CD8-positive, alpha-beta T cell (primary cell): ENCODE measurements at places on chromosomes 6 and 20.

DNA sequence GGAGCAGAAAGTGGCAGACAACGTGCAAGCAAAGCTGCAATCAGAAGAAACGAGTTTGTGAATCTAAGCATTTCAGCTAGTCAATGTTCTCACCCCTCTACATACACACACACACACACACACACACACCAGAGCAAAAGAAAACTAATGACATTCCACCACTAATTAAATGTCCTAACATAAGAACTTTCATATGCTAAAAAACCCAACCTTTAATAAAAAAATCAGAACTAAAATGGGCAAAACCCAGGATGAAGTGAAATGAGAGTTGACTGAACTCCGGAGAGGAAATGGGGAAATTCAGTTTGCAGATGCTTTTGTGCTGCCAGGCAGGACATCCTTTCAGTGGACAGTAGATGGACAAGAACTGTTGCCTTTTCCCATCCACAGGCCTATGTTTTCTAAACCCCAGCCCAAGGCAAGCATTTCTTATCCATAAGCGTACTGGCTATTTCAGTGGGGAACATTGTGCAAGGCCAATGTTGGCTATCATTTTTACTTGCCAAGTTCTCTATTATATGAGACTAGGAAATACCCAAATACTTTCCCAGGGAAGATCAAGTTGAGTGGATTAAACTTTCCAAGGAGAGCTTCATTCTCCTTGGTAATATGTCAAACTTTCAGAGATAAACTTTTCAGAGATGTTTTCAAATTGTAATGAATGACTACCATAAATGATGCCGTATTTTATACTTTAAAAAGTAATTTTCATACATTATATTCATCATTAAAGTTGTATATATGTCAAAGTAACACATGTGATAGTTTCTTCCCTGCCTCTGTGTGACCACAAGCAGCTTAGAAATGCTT is 27.3 kb downstream of the RIN2 start:
- no peak for DNase-seq

- DNase-seq, result no peak
Observed at GRCh38 chr6:53469163-53469562, 75.7 kb downstream of the GCLC start.

DNA sequence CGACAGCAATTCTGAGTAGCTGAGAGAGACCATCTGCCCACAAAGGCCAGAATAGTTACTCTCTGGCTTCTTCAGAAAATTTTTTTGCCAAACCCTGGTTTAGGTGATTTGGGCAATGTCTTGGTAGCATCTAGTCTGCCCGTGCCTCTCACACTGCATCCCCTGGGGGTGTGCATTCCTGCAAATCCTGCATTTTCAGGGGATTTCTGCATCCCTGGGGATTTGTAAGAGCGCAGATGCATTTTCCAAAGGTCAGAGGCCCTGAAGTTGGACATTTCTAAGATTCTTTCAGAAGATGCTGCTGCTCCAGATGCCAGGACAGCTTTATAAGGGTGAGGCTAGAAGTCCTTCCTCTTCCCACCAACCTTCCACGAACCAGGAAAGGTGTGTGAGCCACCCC is 4.0 kb downstream of the CST9 start:
- DNase-seq, result no peak

DNA sequence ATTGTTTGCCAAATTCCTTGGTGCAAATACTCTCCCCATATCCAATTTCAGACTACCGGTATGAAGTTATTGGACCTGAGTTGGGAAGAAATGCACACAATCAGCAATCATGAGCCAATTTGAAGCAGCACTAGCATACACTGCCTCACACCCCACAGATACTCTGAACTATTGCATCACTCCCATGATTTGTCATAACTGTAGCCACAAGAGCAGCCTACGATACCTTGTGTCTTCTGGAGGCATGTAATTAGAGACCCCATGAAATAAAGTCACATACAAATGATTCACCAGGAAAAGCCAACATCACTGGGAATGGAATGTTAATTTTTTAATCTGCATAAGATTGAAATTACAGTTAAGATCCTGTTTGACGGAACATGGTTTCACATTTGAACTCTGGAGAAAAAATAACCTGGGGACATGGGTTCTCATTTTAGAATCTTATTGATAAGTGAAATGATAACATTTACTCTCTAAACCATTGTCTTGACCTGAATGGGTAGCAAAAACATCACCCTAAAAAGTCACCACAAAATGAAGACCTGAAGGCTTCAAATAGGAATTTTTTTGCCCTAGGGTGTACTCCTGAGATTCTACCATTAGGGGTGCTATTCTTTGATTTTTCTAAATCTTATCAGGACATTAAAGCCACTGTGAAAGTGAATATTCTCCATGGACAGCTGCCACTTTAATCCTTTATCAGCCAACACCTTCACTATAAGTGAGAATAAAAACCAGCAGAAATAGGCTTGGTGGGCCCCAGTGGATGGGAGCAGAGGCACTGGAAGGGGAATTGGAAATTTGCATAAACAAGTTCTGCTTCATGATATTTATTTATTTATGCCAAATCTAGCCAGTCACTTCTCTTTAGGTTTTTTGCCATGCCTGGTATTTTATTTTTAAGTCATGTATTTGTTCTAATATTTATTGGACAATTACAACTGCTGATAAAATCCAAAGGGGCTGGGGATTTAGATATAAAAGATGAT is 34.5 kb upstream of the HBS1L start:
- DNase-seq, result peak; percentile 22

- DNase-seq, result no peak
Observed at GRCh38 chr20:33506576-33506975, 16.7 kb downstream of the CBFA2T2 start.

DNA sequence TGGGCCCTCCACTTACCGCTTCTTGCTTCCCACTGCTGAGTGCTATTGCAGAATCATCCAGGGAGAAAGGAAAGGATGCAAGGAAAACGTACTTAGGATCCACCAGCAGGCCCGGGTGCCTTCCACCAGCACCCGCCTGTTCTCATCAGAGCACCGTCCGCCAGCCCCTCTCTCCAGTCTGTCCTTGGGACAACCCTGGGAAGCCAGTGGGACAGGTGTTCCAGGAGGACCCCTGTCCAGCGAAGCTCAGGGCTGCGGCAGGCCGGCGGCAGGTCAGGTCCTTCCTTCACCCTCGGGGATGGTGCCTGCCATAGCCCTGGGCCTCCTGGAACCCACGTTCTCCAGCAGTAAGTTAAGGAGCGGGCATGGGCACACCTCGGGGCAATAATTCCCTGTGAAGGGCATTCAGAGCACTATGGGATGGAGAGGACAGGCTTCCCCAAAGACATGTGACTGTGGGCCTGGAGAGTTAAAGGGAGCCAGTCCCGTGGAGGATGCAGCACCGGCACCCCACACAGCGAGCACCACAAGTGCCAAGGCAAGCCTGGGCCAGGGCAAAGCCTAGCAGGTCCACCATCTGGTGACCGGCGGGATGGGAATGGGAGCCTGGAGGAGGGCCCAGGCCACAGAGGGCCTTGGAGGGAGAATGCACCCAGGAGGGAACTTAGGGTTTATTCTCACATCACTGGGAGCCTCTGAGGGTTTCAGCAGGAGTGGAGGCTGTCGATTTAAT is 396.7 kb downstream of the TAF4 start:
- no peak for DNase-seq

DNA sequence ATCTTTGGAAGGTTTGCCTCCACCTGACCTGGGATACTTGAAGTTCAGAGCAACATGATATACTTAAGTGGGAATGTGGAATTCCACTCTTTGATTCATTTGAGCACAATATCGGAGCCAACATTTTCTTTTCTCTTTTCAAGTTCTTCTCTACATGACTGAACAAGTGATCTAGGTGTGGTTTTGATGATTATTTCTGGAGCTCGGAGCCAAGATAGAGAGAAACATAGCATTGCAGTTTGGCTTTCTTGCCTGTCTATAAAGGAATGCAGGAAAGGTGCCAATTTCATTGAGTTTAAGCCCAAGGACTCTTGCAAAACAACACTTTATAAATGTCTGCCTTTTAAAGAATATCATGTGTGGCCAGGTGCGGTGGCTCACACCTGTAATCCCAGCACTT is 124.2 kb upstream of the FAM83B start:
- DNase-seq, result no peak

- DNase-seq, result no peak
Observed at GRCh38 chr6:50952092-50952907, 133.6 kb downstream of the TFAP2B start.

GRCh38 chr6:137647762-137648447 is 153.7 kb upstream of the OLIG3 start:
- no peak for DNase-seq

GRCh38 chr20:9999645-10000044 is 35.1 kb upstream of the ANKEF1 start:
- DNase-seq, result no peak

GRCh38 chr20:7696311-7696710 is 243.9 kb downstream of the HAO1 start:
- DNase-seq, result no peak

- no peak for DNase-seq
Observed at GRCh38 chr6:97450087-97450486, 167.1 kb upstream of the MMS22L start.

GRCh38 chr6:150028799-150029198 is 3.5 kb upstream of the RAET1L start:
- no peak for DNase-seq

- DNase-seq, result no peak
Observed at GRCh38 chr6:60952500-60952899, 1333.5 kb downstream of the KHDRBS2 start.

GRCh38 chr20:37317994-37318640 is 27.8 kb upstream of the SRC start:
- no peak for DNase-seq

GRCh38 chr20:33481431-33481941 is 8.4 kb upstream of the CBFA2T2 start:
- DNase-seq, result no peak

DNA sequence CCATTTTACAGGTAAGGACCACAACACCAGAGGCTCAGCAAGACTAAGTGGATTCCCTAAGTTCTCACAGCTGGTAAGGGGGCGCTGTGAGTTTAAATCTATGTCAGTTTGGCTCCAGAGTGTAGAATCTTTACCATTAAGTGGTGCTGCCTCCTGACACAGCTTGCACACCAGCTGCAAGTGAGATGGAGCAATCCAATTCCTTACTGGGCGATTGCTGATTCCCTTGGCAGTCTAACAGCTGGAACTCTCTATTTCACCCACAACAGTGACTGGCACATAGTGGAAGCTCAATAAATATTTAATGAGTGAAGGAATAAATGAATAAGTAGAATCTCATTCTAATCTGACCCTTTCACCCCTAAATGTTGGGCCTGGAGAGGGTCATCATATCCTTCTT is 176.7 kb downstream of the CLIC5 start:
- no peak for DNase-seq

- DNase-seq, result no peak
Observed at GRCh38 chr20:21656308-21657067, 49.0 kb upstream of the PAX1 start.

GRCh38 chr6:161079566-161080262 is 88.1 kb downstream of the MAP3K4 start:
- DNase-seq, result no peak

GRCh38 chr6:25169553-25169952 is 109.6 kb upstream of the CARMIL1 start:
- no peak for DNase-seq

DNA sequence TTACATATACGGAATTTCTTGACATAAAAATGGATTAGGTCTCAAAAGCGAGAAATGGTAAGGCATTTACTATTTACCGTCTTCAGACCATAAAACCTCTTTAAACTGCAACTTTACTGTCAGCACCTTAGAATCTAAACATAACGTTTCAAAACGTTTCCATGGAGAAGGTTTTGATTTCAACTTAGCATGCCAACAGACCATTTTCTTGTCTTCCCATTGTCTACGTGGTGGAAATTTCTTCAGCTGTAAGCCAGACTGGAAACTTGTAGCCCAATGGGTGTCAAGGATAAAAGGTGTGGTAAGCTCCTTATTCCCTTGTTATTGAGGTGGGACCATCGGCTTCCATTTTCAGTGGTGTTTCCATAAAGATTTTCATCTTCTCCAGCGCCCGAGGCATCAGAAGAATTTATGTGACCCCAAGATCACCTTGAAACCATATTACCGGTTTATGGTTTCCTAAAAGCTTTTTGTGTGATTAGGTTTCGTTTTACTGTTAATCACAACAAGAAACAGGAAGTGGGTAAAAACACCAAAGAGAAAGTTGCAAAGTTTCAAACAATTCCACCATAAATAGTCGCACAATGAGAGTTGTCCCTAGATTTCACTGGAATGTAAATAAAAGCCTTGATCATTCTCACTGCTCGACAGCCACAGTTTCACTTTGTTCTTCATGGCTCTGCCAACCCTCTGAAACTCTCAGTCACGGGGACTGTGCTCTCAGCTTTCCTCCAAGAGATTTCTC is 63.0 kb upstream of the CD2AP start:
- DNase-seq, result peak; percentile 24

GRCh38 chr20:37377346-37378081 is 31.6 kb downstream of the SRC start:
- no peak for DNase-seq

- no peak for DNase-seq
Observed at GRCh38 chr6:158313989-158314388, 1.7 kb downstream of the TULP4 start.

GRCh38 chr20:35039146-35039545 is 53.5 kb downstream of the TRPC4AP start:
- DNase-seq, result no peak

- DNase-seq, result no peak
Observed at GRCh38 chr20:43766385-43766784, 39.6 kb upstream of the GTSF1L start.

GRCh38 chr20:62795023-62795761 is 1.1 kb upstream of the MRGBP start:
- peak; percentile 63 for DNase-seq

DNA sequence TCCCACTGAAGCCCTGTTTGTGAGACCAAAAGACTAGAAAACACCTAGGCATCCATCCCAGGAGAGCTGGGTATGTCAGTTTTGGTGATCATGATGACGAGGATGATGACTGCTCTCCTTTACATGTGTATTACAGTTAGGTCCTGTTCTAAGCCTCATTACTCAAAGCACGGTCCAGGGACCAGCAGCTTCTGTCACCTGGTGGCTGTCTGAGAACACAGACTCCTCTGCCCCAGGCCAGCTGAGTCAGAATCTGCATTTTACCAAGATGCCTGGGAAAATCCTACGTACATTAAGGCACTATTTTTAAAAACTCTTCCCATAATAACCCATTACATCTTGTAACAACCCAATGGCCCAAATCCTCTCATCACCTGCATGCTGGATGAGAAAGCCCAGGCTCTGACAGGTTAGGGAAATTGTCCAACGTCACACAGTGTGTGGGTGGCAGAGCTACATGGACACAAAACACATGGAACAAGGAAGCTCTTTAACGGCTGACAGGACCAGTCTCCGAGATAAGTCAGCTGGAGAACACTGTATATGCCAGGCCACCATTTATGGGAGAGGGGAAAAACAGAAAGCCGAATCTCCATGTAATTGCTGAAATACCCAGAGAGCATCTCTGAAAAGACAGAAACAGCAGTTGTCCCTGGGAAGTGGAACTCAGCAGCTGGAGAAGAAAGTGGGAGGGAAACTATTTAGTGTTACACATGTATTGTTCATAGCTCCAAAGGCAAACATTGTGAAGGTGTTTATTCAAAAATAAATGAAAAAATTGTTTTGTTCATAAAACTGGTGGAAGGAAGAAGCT is 65.4 kb downstream of the BMP7 start:
- no peak for DNase-seq

- DNase-seq, result peak; percentile 87
Observed at GRCh38 chr20:2523919-2524708, 12.3 kb upstream of the TMC2 start.
